HAP-1 (cell line): ENCODE measurements at places on chromosomes 6 and 20.

- DNase-seq, result peak; percentile 86
Measured at GRCh38 chr6:144659202-144660182, 374.4 kb downstream of the UTRN start.

DNA sequence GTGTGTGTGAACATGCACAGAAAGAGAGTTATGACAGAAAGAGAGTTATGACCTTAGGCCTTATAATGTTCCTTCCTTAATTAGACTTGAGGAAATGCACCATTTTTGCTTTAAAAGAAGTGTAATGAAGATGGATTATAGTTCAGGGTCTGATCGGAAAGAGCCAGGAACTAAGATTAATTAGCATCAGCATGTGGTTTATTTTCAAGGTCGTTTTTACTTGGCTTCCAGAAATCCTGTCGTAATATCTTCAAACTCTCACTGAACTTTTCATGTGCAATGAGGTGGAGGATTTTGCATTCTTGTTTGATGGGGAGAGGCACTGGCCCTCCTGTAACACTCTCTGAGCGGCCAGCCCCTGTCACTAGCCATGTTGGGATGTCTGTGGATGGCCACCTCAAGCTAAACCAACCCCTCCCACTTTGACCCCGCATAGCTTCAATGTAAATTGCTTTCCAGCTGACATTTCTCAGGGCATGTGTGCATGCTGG lies 116.8 kb downstream of the CDC5L start:
- DNase-seq, result no peak

GRCh38 chr20:48002517-48002970 lies 217.3 kb upstream of the SULF2 start:
- no peak for DNase-seq

GRCh38 chr6:10552270-10552810 lies 31.2 kb downstream of the GCNT2 start:
- no peak for DNase-seq

DNA sequence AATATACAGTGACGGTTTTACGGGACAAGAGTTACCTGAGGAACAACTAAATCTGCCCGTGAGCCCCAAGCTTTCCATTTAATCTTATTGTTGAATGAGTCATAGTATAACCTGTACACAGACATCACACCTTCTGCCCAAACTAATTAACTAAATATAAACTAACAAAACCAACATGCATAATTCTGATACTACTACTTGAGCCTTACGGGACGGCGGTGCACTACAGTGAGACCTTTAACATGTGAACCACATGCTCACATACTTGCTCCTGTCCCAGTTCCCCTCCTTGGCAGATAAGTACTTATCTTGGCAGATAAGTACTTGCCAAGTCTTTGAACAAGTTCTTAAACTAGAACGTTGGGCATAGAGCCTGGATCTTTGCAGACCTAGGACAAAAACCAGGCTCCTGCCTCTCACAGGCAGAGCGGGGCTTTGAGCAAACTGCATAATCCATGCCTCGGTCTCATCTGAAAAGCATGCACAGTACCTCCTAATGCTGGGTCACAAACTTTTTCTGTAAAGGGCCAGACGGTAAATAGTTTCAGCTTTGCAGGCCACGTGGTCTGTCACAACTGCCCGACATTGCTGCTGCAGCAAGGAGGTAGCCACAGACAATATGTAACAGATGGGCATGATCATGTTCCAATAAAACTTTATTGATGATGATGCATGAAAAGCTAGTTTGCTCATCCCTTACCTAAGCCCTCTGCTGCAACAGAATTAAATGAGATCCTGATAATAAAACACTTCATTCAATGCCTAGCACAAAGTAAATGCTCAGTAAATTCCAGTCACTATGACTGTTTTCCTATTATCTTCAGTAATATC lies 23.0 kb downstream of the ZNF217 start:
- no peak for DNase-seq

DNA sequence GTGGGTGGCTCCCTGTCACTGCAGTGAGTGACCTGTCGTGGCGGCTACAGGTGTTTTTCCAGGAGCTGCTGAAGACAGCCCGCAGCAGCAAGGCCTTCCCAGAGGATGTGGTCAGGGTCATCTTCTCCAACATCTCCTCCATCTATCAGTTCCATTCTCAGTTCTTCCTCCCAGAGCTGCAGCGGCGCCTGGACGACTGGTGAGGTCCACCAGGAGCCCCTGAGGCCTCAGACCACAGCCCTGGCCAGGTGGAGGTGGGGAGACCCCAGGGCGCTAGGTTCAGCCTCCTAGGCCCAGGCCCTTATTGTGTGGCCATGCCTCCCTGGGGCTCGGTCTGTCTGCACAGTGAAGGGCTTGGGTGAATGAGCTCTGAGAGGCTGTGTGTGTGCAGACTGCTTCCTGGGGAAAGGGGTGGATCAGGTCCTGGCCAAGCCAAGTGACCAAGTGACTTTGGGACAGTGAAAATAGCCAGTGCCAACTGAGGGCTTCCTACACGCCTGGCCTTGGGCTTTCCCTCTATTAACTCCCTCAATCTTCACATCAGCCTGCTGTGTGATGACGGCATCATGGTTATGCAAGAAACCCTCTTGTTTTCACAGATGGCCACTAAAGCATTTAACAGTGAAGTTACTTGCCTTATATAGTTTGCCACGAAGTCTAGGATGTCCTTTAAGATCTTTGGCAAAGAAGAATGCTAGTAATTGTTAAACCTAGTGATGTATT lies 6.4 kb downstream of the FGD2 start:
- no peak for DNase-seq

DNA sequence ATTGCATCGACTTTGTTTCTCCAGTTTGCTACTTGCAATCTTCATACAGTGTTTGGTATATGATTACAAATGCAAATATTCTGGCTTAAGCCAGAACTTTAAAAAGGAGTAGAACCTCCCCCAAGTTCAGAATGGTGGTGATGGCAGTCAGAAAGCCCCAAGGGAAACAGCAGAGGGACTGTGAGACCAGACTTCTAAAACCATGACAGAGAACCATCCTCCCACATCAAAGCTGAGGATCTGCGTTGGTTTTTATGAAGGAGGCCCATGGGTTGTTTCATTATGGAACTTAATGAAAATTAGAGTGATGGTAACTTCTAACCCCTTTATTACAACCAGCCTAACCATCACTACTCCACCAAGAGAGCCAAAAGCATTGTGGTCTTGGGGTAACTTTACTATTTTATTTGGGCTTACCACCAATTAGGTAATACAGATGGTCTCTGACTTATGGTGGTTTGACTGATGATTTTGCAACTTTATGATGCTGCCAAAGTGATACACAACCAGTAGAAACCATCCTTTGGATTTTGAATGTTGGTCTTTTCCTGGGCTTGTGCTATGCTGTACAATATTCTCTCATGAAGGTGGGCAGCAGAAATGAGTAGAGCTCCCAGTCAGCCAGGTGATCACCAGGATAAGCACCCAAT lies 10.9 kb upstream of the MRS2 start:
- DNase-seq, result no peak

- DNase-seq, result no peak
Measured at GRCh38 chr6:89460713-89461112, 27.8 kb downstream of the ANKRD6 start.

DNA sequence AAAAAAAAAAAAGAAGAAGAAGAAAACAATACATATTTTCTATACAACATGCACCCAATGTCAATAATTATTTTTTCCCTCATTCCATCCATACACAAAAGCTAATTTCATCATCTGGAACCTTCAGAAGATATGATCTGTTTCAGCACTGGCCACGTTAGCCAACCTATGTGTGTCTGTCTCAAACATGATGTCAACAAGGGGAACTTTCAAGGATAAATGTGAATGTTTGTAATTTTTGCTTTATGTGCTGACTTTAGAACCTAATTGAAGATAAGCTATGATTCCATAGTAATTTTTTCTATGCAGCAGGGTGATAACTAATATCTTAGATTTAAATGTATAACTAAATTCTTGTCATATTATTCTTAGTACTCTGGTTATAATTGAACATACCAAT lies 37.9 kb downstream of the IPCEF1 start:
- DNase-seq, result no peak

- DNase-seq, result no peak
Measured at GRCh38 chr20:41654884-41655283, 36.7 kb upstream of the CHD6 start.

DNA sequence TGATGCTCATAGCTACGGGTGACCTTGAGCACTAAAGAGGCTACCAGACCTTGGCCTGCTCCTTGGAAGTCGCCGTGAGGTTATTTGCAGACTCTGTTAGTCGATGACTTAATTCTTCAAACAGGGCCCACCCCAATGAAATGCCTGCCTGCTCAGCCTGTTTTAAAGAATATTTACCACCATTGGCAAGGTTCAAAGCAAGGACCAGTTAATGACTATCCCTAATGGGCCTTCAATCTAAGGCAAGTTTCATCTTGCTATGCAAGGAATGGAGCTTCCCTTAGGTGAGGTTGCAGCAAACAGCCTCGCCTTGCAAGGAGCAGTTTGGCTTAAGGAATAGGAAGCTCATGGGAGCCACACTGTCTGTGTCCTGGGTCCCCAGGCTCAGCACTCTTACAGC lies 22.9 kb upstream of the SPO11 start:
- DNase-seq, result no peak

- peak; percentile 26 for DNase-seq
Measured at GRCh38 chr6:71533939-71534379, 245.3 kb downstream of the OGFRL1 start.

- no peak for DNase-seq
Measured at GRCh38 chr6:61867635-61868034, 418.4 kb downstream of the KHDRBS2 start.

GRCh38 chr6:106279179-106279578 lies 46.4 kb downstream of the ATG5 start:
- no peak for DNase-seq

DNA sequence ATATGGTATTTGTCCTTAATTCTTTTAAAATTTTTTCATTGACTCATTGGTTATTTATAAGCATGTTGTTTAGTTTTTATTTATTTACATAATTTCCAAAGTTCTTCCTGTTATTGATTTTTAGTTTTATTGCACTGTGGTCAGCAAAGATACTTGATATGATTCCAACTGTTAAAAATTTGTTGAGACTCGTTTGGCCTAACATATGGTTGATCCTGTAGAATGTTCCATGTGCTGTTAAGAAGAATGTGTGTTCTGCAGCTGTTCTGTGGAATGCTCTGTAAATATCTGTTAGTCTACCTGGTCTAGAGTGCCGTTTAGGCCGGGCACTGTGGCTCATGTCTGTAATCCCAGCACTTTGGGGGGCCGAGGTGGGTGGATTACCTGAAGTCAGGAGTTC lies 197.7 kb downstream of the CD109 start:
- no peak for DNase-seq

- DNase-seq, result no peak
Measured at GRCh38 chr6:118559659-118560058, 11.6 kb downstream of the PLN start.

GRCh38 chr6:110881546-110882273 lies 7.1 kb downstream of the AMD1 start:
- DNase-seq, result no peak

GRCh38 chr6:46010771-46011170 lies 4.9 kb downstream of the CLIC5 start:
- DNase-seq, result no peak

GRCh38 chr6:53598265-53598907 lies 53.5 kb upstream of the GCLC start:
- DNase-seq, result no peak

- DNase-seq, result no peak
Measured at GRCh38 chr6:116884530-116884929, 7.5 kb downstream of the RFX6 start.

- no peak for DNase-seq
Measured at GRCh38 chr6:35359744-35360348, 17.5 kb downstream of the PPARD start.

- no peak for DNase-seq
Measured at GRCh38 chr6:167714152-167714551, 112.6 kb upstream of the AFDN start.

- no peak for DNase-seq
Measured at GRCh38 chr20:3680701-3681351, 984 bp downstream of the ADAM33 start.

GRCh38 chr6:28719275-28719940 lies 193.7 kb downstream of the GPX5 start:
- DNase-seq, result peak; percentile 45

GRCh38 chr6:47733879-47734558 lies 35.6 kb downstream of the ADGRF4 start:
- DNase-seq, result no peak

- DNase-seq, result no peak
Measured at GRCh38 chr6:121951123-121951522, 448.3 kb upstream of the HSF2 start.

DNA sequence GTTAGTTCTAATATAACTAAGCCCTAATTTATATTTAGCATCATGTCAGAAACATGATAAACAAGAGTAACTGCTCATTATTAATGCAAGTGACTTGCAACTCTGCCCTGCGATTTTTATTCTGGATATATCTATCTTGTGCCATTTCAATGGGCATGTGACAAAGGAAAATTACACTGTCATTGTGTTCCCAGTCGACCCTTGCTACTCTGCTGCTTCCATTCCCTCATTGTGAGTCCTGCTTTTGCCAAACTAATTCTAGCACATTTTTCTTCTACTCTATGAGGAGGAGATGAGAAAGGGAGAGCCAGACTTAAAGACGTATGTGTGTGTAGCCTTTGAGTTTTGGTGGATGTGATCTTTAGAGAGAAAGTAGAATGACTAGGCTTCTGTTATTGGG lies 275.9 kb downstream of the ARHGAP18 start:
- no peak for DNase-seq
